ENCODE measurements at places on chromosomes 12 and 14.

DNA sequence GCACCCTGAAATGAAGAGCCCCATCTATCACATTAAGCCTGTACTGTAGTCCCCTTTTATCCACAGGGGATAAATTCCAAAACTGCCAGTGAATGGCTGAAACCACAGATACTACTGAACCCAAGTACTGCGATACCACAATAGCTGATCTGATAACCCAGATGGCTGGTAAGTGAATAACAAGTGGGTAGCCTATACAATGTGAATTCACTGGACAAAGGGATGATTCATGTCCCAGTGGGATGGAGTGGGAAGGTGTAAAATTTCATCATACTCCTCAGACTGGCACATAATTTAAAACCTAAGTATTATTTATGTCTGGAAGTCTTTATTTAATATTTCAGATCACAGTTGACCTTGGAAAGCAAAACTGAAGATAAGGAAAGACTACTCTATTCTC, 201.3 kb downstream of the GPHN start:
- no peak for DNase-seq

- DNase-seq, result no peak
Measured at GRCh38 chr14:44960146-44960545, 1.6 kb downstream of the KLHL28 start.

GRCh38 chr14:30796707-30797106, 77.7 kb upstream of the COCH start:
- DNase-seq, result no peak

- DNase-seq, result no peak
Measured at GRCh38 chr14:74476607-74477006, 16.5 kb downstream of the NPC2 start.

DNA sequence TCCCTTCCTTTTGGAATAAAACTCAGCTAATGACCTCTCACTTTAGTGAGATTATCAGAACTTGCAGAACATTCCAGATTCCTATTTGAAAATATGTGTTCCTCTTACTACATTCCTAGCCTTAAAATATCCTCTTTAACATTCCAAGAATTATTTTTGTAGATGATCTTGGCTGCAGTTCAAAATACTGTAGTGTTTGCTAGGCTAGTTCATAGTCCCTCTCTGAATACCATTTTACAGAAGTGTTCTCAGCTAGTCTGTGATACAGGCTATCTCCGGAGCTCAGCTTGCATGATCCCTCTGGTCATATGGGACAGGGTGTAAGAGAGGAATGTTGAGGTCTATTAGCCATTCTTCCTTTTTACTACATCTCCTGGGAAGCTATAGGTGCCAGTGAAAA, 17.6 kb upstream of the GPR33 start:
- DNase-seq, result no peak

- no peak for DNase-seq
Measured at GRCh38 chr12:132827763-132828703, 636 bp downstream of the GOLGA3 start.

DNA sequence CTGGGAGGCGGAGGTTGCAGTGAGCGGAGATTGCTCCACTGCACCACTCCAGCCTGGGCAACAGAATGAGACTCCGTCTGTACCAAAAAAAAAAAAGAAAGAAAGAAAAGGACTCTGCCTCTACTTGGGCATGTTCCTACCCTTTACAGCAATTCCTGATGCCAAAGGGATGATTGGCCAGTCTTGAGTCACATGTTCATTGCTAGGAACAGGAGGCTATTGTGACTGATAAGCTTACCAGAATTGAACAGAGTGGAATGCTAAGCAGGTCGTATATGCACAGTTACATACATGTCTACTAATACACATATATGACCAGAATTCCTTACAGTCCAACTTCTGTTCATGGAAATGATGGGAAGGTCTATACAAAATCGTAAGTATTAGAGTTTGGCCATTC, 34.3 kb downstream of the KLHDC1 start:
- DNase-seq, result no peak

GRCh38 chr12:5377997-5378592, 53.8 kb upstream of the NTF3 start:
- DNase-seq, result no peak

DNA sequence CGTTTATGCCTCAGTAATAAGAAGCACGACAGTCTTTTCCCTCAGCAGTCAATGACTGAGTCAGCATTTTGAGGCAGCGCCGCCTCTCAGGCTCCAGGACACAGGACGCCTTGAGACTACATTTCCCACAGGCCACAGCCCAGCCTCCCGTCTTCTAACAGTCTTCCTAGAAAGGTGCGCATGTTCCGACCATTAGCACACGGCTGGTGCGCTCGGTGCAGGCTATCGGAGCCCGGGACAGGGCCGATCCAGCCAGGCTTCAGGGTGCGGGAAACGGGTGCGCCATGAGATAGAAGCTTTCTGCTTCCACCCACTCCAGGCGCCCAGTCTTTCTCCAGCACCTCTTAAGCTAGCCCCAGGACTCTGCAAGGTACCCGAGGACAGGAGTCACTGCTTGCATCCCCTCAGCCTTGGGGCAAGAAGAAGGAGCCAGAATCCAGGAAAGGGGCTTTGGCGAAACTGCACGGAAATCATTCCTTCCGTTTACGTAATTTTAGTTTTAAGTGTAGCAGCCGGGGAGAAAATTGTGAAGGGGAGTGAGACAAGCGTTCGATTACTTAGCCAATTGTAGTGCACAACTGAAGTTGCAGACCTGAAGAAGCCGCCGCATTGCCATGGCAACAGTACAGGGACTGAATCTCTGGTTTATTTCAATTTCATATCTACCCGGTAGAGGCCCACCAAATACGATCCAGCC, 54.0 kb downstream of the ZNF641 start:
- peak; percentile 51 for DNase-seq

GRCh38 chr14:100670017-100670752, 56.5 kb upstream of the DLK1 start:
- DNase-seq, result no peak

DNA sequence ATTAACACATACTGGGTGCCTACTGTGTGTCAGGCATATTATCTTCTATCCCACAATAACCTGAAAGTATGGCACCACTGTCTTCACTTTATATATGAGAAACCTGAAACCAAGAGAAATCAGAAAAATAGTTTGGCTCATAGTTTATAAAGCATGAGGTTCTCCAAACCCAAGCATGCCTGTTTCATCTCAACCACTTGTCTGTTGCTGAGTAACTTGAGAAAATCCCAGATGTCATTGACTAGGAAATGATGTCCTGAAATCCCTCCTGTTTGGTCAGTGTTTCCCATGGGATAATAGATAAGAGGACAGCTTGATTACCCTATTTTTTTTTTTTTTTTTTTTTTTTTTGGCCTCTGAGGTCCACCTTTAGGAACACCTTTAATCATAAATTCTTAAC, 2.6 kb upstream of the IFNG-AS1 start:
- DNase-seq, result no peak

DNA sequence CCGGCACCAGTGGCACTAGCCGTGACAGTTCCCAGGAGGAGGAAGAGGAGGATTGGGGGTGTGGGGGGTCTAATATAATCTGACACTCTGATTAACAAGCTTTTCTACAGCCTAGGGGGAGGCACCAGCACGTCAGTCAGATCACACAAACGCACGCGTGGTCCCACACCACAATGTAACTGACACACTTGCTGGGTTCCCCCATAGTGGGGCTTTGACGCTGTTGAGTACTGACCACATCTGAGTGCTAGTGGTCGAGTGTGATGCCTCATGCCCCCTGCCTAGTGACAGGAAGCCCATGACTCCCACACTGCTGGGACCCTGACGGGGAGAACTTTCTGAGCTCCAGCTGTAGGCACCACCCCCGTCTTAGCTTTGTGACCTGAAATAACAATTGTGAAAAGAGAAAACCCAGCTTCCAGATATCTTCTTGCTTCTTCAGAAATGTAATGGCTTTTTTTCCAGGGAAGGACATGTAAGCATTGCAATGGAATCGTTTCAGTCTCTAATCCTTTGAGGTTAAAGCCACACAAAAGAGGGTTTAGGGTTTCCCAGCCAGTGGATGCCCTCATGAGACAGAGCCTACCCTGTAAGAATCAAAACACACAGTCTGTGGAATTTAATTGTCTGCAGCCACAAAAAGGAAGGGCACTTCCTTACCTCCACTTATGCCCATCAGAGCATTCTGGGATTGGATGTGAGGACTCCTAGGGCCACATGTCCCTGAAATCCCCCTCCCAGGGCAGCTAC, 183.9 kb downstream of the PIWIL1 start:
- DNase-seq, result no peak

- DNase-seq, result no peak
Measured at GRCh38 chr12:18045446-18045992, 44.5 kb downstream of the RERGL start.

GRCh38 chr14:102088012-102088792, 1.4 kb upstream of the HSP90AA1 start:
- peak; percentile 59 for DNase-seq

DNA sequence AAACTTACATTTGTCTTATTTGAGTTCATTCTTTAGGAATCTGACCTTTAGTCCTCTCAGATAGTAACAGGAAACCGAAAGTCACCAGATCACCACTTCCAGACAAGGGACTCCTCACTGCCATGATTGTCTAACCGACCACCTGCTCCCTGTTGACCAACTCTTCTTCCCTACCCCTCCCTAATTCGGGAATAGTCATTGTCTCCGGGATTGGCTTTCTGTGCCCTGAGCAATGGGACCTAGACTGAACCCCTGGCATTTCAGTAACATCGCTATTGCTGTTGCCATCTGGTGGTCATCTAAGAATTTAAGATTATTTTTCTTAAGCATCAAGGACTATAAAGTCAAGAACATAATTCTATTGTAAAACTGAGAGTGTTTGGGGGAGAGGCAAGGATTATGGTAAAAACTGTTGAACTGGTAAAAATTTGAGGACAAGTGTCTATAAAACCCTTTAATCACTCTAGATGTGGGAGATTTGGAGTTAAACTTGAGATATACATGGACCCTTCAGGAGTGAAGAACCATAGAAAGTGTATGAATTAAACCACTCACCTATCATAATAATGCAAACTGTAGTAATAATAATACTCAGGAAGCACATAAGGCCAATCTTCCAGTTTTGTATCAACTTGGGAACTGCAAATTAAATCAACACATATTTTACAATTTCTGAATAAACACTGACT, 6.3 kb downstream of the CLEC2A start:
- DNase-seq, result no peak

GRCh38 chr14:36524220-36524837, 4.3 kb upstream of the NKX2-1 start:
- DNase-seq, result no peak

GRCh38 chr12:118850244-118850825, 131.0 kb upstream of the SRRM4 start:
- no peak for DNase-seq

DNA sequence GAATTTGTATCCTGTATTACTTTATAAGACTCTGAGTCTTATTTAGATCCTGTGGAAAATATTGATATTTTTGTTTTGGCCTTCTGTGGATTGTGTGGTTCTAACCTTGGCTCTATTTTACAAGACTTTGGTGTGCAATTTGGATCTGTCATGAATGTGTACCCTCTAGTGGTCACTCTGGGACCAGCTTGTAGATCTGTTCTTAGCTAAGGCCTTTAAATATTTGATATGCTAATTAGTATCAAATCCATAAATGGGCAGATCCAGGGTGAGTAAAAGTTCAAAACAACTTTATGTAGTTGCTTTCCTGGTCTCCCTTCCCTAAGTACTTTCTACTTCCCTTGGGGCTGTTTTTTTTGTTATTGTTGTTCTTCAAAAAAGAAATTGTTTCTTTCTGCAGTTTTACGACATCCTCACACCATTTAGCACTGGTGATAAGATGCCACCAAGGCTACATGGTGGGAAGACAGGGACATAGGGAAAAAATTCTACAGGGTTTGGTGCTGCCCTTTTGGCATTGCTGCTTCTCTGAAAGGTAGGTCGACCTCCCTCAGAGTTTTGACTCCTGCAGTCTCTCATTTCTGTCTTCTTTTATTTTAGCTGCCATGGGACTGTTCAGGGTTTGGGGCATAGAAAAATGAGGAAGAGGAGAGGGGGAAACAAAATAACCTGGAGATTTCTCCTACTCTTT, 238.5 kb downstream of the GPHN start:
- DNase-seq, result no peak

- no peak for DNase-seq
Measured at GRCh38 chr14:23171222-23171975, 12.1 kb downstream of the SLC7A8 start.

- DNase-seq, result no peak
Measured at GRCh38 chr14:103555559-103556337, 6.7 kb downstream of the BAG5 start.

DNA sequence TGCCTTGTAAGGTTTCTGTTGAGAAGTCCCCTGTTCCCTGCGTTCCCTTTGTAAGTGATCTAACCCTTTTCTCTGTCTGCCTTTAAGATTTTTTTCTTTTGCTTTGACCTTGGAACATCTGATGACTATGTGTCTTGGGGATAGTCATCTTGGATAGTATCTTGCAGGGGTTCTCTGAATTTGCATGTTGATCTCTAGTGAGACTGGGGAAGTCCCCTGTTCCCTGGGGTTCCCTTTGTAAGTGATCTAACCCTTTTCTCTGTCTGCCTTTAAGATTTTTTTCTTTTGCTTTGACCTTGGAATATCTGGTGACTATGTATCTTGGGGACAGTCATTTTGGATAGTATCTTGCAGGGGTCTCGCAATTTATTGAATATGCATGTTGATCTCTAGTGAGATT, 38.2 kb upstream of the TMX1 start:
- no peak for DNase-seq

DNA sequence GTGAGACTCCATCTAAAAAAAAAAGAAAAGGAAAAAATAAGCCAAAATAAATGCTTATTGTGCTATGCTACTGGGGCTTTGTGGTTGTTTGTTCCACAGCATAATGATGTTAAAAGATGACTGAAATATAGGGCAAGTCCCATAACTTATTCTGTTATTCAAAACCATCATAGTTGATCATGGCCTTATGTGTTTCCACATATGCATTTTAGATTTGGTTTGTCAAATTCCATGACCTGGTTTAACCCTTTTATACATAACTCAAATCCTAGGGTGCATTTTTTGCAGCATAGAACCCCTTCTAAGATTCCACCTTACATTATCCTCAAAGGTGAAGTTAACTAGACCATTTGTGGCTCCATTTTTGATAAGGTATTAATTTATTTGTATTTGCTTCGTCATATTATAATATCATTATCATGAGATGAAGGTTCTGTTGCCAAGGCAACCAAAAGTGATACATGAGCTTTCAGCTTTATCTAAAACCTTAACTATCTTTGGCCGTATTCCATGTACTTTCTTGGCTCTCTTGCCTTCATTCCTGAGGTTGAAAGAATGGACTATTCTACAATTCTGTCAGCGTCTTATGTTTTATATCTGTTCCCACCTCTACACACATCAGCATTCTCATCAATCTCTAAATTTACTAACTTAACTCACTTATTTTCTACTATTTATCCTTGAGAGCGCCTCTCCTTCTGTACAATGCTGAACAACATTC, 138.7 kb upstream of the DYRK2 start:
- DNase-seq, result no peak

- no peak for DNase-seq
Measured at GRCh38 chr14:99177046-99177655, 94.8 kb downstream of the BCL11B start.

Measured in stimulated activated CD4-positive, alpha-beta T cell treated with anti-CD3 and anti-CD28 coated beads, Interleukin-12 subunit alpha, Interleukin-12 subunit beta, amount 100 ng/mL, for 24 hours (primary cell).